Activated T-helper 1 cell treated with anti-CD3 and anti-CD28 coated beads, Interleukin-2, amount 50 U/mL, for 16 hours (primary cell): ENCODE measurements at places on chromosomes 13 and 19.

DNA sequence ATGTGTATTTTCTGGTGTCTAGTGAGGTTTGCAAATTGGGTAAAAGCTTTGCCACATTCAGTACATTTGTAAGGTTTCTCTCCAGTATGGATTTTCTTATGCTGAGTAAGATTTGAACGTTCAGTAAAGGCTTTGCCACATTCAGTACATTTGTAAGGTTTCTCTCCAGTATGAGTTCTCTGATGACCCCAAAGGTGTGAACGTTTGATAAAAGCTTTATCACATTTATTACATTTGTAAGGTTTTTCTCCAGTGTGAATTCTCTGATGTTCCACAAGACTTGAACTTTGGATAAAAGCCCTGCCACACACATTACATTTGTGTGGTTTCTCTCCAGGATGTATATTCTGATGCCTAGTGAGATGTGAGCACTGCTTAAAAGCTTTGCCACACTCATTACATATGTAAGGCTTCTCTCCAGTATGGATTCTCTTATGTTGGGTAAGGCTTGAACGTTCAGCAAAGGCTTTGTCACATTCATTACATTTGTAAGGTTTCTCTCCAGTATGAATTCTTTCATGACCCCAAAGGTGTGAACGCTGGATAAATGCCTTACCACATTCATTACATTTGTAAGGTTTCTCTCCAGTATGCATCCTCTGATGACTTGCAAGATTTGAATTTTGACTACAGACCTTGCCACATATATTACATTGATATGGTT lies 17.4 kb downstream of the ZNF677 start:
- DNase-seq = no peak

GRCh38 chr19:51799034-51799773 lies 4.2 kb downstream of the FPR3 start:
- no peak for DNase-seq

DNA sequence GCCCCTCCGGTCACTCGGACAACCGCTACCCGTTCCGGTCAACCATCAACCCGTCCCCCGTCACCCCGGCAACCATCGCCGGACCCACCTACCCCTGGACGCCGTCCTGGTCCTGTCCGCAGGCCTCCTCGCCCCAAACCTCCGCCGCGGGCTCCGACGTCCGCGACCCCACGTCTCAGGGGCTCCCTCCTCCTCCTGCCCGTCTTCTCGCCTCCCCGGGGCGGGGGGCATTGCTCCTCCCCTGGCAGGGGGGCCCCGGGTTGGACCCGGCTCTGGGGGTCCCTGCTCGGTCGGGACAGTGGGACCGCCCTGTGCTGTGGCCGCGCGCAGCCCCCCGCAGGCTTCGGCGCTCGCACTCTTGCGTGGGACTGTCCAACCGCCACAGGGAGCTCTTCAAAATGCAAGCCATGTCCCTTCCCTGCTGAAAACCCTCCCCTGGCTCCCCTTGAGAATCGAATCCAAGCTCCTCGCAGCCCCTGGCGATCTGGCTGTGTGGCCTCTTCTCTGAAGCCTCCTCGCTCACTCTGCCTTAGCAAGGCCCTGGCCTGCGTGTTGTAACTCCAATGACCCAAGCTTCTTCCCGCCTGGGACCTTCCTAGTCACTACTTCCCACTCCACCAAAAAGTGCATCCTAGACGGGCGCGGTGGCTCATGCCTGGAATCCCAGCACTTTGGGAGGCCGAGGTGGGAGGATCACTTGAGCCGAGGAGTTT lies 8.4 kb downstream of the EPHX3 start:
- DNase-seq = no peak

DNA sequence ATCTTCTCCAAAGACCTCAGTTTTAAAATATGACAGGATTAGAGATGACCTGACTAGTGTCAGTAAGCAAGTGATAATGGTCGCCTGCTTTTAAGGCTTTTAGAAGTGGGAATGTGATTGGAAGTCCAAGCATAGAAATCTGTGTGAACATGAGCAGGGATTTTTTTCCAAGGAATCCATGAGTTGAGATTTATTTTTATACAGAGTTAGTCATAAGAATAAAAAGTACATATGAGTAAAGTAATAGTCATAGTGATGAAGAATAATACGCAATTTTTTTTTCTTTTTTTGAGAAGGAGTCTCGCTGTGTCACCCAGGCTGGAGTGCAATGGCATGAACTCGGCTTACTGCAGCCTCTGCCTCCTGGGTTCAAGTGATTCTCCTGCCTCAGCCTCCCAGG lies 1.6 kb downstream of the ZNF546 start:
- DNase-seq = no peak

DNA sequence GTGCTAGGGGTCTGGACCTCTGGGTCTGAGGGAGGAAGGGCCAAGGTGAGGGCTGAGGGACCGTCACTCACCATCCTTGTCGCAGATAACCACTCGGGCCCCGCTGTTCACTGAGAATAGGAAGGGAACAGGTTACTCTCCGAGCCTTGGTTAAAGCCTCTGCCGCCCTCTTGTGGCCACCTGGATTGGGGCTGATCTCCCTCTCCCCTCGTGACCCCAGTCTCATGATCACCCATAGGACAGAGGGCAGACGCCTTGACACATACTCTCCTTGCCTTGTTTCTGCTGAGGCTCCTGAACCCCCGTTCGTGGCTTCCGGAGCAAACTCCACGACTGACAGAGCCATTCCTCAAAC lies 580 bp downstream of the HSD17B14 start:
- peak; percentile 96 for DNase-seq

DNA sequence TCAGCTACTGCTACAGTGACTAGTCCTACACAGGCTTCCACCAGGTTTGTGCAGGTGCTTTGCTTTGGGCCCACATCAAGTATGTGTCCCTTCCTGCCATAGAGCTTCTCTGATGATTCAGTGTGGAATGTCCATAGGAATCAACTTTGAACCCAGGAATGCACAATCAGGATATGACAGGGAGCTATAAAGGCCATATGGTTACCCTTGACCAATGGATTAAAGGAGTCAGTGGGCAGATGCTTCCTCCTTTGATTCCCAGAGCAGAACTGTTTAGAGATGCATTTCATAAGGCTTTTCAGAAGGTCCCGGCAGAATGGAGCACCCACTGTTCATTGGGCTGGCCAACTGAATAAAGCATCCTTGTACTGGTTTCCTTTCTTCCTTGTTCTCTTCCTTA lies 145.2 kb upstream of the WASF3 start:
- DNase-seq = no peak

GRCh38 chr13:67966065-67966464 lies 735.9 kb upstream of the PCDH9 start:
- no peak for DNase-seq

GRCh38 chr13:101401196-101401595 lies 15.1 kb downstream of the NALCN start:
- DNase-seq = no peak

DNA sequence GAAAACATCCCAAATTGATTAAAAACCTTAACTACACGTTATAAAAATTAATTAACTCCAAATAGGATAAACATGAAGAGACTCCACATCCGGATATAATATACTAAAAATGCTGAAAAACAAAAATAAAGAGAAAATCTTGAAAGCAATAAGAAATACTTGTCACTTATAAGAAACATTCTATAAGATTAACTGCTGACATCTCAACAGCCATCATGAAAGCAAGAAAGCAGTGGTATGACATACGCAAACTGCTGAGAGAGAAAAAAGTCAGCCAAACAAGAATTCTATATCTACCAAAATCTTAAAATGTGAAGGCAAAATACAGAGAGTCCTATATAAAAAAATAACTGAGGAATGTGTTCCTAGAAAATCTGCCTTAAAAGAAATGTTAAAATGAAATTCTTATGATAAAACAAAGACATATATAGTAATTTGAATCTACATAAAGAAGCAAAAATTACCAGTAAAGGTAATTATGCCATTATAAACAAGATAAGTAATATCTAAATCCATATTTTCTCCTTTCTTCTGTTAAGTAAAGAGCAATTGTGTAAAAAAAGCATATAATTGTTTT lies 1851.1 kb downstream of the PCDH9 start:
- DNase-seq = no peak

- no peak for DNase-seq
These were observed 282.9 kb downstream of the TSHZ3 start for GRCh38 chr19:31066385-31066784.

DNA sequence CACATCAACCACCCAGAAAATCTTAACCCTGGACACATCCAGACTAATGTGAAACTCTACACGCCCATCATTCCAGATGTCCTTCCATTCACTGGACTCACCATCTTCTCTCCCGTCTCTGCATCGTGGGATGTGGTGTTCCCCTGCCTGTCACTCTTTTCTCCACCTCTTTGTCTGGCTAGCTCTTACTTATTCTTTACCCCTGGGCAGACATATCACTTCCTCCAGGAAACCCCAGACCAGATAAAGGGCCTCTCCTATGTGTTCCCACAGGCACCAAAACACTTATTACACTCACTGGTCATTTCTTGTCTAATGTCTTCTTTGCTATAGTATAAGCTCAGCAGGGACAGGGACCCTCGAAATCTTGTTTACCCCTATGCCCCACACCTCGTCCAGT lies 109.3 kb upstream of the IPO5 start:
- no peak for DNase-seq

DNA sequence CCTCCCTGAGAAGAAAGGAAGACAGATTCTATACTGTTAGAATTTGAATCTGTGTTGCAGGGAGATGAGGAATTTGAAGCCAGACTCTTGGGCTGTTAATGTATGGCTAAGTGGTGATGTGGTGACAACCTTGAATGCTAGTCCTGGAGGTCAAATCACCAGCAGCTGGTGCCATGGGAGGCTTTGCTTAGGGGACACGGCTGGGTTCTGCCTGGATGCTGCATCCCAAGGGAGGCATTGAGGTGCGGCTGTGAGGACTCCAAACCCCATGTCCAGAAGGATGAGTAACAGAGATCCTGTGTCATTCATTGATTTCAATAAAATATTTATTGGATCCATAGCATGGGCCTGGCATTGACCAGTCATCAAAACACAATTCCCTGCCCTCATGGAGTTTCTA lies 42.3 kb downstream of the RFX2 start:
- DNase-seq = no peak

GRCh38 chr13:95246292-95247082 lies 54.8 kb downstream of the ABCC4 start:
- DNase-seq = no peak

DNA sequence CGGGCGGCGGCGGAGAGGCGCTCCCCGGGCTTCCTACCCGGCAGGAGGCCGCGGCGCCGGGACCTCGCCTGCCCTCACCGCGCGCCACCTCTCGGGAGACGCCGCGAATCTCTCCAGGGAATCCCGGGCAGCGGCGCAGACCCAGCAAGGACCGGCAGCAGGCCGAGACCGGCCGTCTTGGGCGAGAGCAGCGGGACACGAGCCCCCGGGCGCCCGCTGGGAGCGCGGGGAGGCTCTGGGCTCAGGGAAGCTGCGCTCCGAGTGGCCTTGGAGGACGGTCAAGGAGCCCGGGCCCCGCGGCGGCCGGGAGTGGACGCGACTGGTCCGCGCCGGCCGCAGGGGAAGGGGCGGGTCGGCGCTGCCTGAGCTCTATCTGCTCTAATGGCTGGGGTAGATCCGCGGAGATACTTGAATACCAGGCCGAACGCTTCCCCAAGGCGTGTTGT lies 14.7 kb downstream of the CDX2 start:
- DNase-seq = no peak

DNA sequence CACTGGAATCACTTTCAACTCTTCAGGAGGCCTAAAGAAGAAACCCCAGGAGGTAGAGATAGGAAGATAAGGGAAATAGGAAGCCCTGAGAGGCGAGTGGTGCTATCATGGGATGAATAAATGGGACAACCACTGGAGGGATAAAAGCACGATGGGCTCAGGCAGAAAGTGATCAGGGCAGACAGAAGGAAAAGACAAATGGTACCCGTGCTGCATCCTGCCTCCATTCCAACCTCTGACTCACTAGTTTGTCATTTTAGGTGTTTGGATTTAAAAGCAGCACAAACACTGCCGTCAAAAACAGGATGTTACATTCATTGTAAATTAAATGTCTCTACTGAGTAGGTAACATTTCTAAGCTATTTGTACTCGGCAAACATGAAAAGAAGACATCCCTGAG lies 314.3 kb upstream of the HTR2A start:
- no peak for DNase-seq

GRCh38 chr13:105936816-105937215 lies 598.6 kb downstream of the EFNB2 start:
- no peak for DNase-seq

DNA sequence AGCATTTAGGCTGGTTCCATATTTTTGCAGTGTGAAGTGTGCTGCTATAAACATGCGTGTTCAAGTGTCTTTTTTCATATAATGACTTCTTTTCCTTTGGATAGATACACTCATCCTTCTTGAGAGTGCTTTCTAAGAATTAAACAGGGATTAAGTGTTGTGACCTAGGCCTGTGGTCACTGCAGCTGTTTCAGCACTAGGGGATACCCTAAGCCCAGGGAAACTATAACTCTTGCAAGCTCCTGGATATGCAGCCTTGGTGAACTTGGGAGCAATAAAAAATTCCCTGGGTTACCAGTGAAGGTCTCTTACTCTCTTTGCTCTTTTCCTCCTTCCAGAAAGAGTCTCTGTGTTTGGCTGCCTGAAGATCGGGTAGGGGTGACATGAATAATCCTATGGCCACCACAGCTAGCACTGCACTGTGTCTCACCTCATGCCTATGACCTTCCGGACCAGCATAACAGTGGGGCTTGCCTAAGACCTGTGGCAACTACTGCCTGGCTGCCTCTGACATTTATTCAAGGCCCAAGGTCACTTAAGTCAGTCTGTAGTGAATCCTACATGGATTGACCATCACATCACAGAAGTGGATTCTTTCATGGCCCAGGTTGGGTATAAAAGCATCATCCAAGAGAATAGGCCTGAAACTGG lies 799.7 kb downstream of the DACH1 start:
- no peak for DNase-seq

DNA sequence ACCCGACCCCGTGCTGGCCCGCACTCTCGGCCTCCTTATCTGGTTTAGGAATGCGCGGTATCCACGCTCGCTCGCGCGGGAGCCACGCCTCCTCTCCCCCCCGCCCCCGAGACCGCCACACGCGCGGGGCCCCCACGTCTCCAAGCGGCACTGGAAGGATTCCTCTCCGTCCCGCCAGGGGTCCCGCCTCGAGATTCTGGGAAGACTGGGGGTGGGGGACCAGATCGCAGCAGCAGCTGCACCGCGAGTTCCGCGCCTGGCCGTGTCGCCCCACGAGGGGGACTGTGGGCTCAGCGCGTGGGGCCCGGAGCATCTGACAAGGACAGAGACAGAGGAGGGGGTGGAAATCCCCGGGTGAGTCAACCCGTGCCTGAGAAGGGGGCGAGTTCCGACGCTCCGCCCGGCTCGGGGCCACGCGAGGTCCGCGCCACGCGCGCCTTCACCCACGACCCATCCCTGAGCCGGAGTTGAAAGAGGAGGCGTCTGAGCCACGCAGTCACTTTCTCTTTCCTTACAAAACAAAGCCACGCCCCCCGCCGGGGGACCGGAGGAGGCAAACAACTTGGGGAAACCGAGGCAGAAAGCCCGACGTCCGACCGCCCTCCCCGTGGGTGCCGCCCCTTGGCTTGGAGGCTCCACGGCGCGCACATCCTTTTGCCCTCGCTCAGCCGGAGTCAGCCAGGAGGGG lies 814 bp downstream of the S1PR2 start:
- DNase-seq = peak; percentile 25
